ENCODE measurements at places on chromosomes 7 and 10. TPM values are rescaled to one million over a fixed set of nuclear protein-coding genes. Genes with fewer than 3 reads are reported as not detected.

DNA sequence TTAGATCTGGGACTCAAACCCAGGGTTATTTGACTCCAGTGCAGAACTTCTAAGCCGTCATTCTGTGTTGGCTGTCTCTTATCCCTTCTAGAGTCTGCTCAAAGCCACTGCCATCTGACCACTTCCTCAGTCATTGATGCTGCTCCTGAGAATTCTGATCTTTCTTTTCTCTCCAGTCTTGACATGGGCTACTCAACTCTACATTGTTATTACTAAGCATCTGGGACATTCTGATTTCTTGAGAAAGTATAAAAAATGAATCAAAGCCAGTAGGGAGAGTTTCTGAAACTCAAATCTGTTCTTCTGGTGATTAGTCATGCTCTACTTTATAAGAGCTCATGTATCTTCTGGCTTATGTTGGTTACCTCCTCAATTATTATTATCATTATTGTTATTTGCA, 48.7 kb downstream of the ANK3 start:
- no peak for DNase-seq
- H3K36me3 ChIP-seq, result no peaks in the 10 kb centered on the region
- no peak overlapping the region for H3K27ac ChIP-seq
- no peaks in the 10 kb centered on the region for H3K4me1 ChIP-seq

GRCh38 chr7:143891457-143891856, 10.5 kb downstream of the TCAF1 start:
- no peaks in the 10 kb centered on the region for H3K36me3 ChIP-seq
- DNase-seq, result no peak
- H3K4me1 ChIP-seq, result no peaks in the 10 kb centered on the region
- peaks cover 14% of the 10 kb centered on the region for H3K27me3 ChIP-seq
- H3K4me3 ChIP-seq, result no peak overlapping the region
- H3K27ac ChIP-seq, result no peak overlapping the region

GRCh38 chr10:130352291-130352645, 216.1 kb downstream of the GLRX3 start:
- no peak overlapping the region for H3K4me3 ChIP-seq
- no peaks in the 10 kb centered on the region for H3K36me3 ChIP-seq
- DNase-seq, result no peak
- H3K27me3 ChIP-seq, result no peaks in the 10 kb centered on the region
- H3K4me1 ChIP-seq, result no peaks in the 10 kb centered on the region
- H3K27ac ChIP-seq, result no peak overlapping the region

DNA sequence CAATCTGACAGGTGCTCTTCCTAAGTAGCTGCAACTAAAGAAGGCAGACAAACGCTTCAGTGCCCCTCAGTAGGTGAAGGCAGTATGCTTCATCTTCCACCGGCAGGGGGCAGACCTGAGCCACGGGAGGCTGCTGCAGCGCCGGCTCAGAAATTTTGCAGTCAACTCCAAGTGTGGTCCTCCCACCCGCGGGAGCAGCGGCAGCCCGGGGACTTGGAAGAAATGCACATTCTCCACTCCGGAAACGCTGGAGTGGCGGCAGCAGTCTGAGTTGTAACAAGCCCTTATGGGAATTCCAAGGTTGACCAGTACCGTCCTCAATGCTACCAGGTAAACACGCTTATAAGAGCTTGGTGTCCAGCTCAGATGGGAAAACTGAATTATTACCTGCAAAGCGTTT, 3.4 kb downstream of the IGFBP3 start:
- H3K27ac ChIP-seq, result no peak overlapping the region
- H3K4me3 ChIP-seq, result no peak overlapping the region
- H3K36me3 ChIP-seq, result no peaks in the 10 kb centered on the region
- H3K4me1 ChIP-seq, result peaks cover 27% of the 10 kb centered on the region
- peak; percentile 64 for DNase-seq

DNA sequence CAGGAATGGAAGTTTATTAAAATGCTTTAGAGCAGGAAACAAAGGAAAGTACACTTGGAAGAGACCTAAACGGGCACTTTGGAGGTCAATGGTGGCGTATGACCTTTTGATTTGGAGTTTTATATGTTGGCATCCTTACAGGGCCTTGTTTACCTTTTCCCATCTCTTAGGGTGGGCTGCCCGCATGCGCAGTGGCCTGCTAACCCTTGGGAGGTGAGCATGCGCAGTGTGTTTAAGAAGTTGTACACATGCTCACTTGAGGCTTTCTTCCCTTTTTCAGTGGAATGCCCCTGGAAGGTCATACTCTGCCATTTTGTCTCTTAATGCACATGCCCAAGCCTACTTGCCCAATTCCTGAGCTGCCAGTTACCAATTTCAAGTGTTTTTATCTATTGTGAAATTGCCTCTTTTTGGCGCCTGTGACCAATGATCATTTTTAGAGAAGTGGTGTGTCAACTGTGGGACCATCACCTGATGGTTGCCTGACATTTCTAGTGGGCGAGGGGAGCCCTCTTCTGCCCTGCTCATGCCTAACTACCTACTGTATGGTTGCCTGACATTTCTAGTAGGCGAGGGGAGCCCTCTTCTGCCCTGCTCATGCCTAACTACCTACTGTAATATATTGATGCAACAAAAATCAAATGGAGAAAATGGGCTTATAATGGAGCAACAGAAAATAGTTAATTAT, 138.0 kb downstream of the PPP1R9A start:
- DNase-seq, result no peak
- no peaks in the 10 kb centered on the region for H3K4me1 ChIP-seq
- H3K36me3 ChIP-seq, result no peaks in the 10 kb centered on the region
- H3K4me3 ChIP-seq, result no peak overlapping the region
- no peaks in the 10 kb centered on the region for H3K27me3 ChIP-seq
- H3K27ac ChIP-seq, result no peak overlapping the region

DNA sequence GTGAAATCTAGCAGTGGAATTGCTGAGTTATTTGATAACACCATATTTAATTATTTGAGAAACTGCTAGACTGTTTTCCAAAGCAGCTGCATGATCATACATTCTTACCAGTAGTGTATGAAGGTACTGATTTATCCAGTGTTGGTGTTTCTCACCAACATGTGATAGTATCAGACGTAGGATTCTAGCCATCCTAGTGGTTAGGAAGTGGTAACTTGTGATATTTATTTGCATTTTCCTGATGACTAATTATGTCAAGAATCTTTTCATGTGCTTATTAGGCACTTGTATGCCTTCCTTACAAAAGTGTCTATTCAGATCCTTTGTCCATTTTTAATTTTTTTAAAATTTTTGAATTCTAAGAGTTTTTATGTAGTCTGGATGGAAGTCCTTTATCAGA, 54.2 kb upstream of the PLXDC2 start:
- H3K36me3 ChIP-seq, result no peaks in the 10 kb centered on the region
- H3K4me3 ChIP-seq, result no peak overlapping the region
- H3K4me1 ChIP-seq, result no peaks in the 10 kb centered on the region
- DNase-seq, result no peak

DNA sequence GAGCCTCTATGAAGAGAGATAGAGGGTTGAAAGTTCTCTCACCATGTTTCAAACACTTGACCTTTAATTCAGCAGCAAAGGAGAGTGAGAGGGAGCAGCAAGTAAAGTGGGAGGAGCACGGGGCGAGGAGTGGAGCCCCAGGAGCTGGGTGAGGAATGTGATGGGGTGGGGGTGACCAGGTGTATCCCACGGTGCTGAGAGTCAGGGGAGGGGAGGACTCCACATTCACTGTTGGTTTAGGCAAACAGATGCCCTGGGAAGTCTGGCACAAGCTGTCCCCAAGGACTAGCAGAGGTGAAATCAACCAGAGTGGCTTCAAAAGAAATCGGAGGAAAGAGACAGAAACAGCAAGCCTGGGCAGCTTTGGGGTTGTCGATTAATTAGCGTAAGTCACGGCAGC, 101.8 kb upstream of the PITRM1 start:
- H3K4me3 ChIP-seq, result no peak overlapping the region
- no peaks in the 10 kb centered on the region for H3K4me1 ChIP-seq
- H3K36me3 ChIP-seq, result no peaks in the 10 kb centered on the region
- peaks cover 2% of the 10 kb centered on the region for H3K27me3 ChIP-seq

DNA sequence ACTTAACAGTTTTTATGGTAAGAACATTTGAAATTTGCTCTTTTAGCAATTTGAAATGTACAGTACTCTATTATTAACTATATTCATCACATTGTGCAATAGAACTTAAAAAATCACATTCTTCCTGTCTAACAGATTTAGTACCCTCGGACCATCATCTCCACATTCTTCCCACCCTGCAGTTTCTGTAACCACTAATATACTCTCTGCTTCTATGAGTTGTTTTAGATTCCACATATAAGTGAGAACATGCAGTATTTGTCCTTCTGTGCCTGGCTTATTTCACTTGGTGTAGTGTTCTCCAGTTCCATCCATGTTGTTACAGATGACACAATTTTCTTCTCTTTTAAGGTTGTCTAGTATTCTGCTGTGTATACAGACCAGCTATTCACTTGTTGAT, 88.9 kb upstream of the SEC61G start:
- H3K4me1 ChIP-seq, result no peaks in the 10 kb centered on the region
- H3K36me3 ChIP-seq, result no peaks in the 10 kb centered on the region
- H3K4me3 ChIP-seq, result no peak overlapping the region
- no peak for DNase-seq
- H3K27ac ChIP-seq, result no peak overlapping the region

GRCh38 chr10:15486404-15486803, 115.3 kb upstream of the FAM171A1 start:
- H3K36me3 ChIP-seq, result no peaks in the 10 kb centered on the region
- no peak overlapping the region for H3K4me3 ChIP-seq
- no peak for DNase-seq
- H3K4me1 ChIP-seq, result no peaks in the 10 kb centered on the region
- H3K27ac ChIP-seq, result no peak overlapping the region

DNA sequence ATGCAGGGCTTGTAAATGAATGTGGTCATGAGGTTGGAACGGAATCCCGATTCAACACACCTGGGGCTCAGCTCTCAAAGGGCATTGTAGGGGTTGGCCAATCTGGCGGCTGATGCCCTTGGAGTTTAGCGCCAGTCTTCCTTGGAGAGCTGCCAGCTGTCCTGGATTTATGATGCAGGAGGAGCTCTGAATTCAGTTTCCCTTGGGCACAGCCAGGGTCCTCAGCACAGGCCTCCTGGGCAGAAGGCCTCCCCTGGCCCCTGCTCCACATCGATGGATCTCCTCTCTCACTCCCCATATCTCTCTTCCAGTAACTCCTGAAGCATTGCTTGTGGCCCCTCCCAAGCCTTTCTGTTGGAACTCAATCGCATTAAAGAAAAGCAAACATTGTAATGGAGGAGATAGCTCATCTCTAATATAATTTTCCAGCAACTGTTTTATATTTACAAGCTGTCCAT, 985 bp upstream of the CYTH3 start:
- H3K36me3 ChIP-seq, result no peaks in the 10 kb centered on the region
- no peak for DNase-seq
- no peaks in the 10 kb centered on the region for H3K27me3 ChIP-seq
- H3K4me3 ChIP-seq, result no peak overlapping the region
- no peak overlapping the region for H3K27ac ChIP-seq
- peaks cover 21% of the 10 kb centered on the region for H3K4me1 ChIP-seq

GRCh38 chr10:3126741-3127346, 45.7 kb downstream of the PITRM1 start:
- H3K27me3 ChIP-seq, result no peaks in the 10 kb centered on the region
- peaks cover 44% of the 10 kb centered on the region for H3K36me3 ChIP-seq
- H3K27ac ChIP-seq, result no peak overlapping the region
- DNase-seq, result no peak
- H3K4me1 ChIP-seq, result no peaks in the 10 kb centered on the region

- H3K27me3 ChIP-seq, result no peaks in the 10 kb centered on the region
- peaks cover 64% of the 10 kb centered on the region for H3K4me1 ChIP-seq
- peak overlapping the region; percentile 60 for H3K4me3 ChIP-seq
- peaks cover 23% of the 10 kb centered on the region for H3K36me3 ChIP-seq
- peak; percentile 75 for DNase-seq
- H3K27ac ChIP-seq, result peak overlapping the region; percentile 87
These were observed 149.5 kb downstream of the ARID5B start for GRCh38 chr10:62050893-62051433.

GRCh38 chr10:121536310-121536913, 61.8 kb downstream of the FGFR2 start:
- no peaks in the 10 kb centered on the region for H3K4me1 ChIP-seq
- no peak overlapping the region for H3K4me3 ChIP-seq
- H3K27me3 ChIP-seq, result no peaks in the 10 kb centered on the region
- no peak for DNase-seq
- no peaks in the 10 kb centered on the region for H3K36me3 ChIP-seq

DNA sequence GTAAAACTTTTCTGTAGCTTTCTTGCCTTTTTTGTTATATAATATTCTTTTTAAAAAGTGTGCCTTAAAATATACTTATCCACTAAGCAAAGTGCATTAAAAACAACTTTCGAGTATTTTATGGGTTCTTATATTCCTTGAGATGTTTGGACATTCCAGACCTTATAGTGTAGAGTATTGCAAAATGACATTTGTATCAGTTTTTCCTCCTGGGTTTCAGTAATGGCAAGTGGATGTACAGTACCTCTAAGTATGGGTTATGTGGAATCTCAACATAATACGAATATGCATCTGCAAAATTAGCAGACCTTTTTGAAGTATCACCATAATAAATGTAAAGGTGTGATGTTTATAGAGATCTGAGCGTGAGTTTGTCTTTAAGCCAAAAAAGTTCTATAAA, 2.7 kb downstream of the CDK13 start:
- peaks cover 24% of the 10 kb centered on the region for H3K4me1 ChIP-seq
- peak overlapping the region; percentile 1 for H3K27ac ChIP-seq
- no peaks in the 10 kb centered on the region for H3K27me3 ChIP-seq
- H3K36me3 ChIP-seq, result no peaks in the 10 kb centered on the region
- no peak for DNase-seq

DNA sequence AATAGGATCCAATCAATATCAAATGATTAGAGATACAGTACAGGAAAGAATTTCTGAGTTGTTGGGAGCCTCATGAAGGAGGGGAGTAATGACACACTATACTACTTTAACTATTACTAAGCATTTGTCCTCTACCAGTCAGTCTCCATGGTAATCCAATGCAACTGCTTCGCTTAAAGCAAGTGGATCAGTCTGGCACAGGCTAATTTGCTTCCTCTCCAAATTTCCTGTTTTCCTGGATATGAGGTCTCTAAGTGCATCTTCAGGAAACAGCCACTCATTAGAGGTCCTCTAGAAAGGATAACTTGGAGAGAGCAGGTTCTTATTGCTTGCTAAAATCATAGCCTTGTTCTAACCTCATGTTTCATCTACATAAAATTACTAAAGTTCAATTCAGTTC, 8.4 kb upstream of the SEPTIN7 start:
- H3K4me3 ChIP-seq, result no peak overlapping the region
- H3K36me3 ChIP-seq, result no peaks in the 10 kb centered on the region
- H3K4me1 ChIP-seq, result no peaks in the 10 kb centered on the region
- H3K27ac ChIP-seq, result no peak overlapping the region

- no peak for DNase-seq
- H3K27ac ChIP-seq, result no peak overlapping the region
- no peak overlapping the region for H3K4me3 ChIP-seq
These were observed 50.0 kb downstream of the SPAM1 start for GRCh38 chr7:123975084-123975483.

UPK3B gene
- total RNA-seq, result 1.3 TPM

LLCFC1 gene
- not detected for total RNA-seq

FAM204A gene
- 47.3 TPM for total RNA-seq

ANKRD30A gene
- total RNA-seq, result not detected

HOXA9 gene
- not detected for total RNA-seq

ARHGAP12 gene
- 40.3 TPM for total RNA-seq

TMEM229A gene
- not detected for total RNA-seq

ABCA13 gene
- total RNA-seq, result not detected
